ENCODE measurements at places on chromosomes 3 and 15. TPM values are rescaled to one million over a fixed set of nuclear protein-coding genes. Genes with fewer than 3 reads are reported as not detected.

TMEM212 gene
- not detected for total RNA-seq

MKRN3 gene
- total RNA-seq = 0.32 TPM

GRCh38 chr3:167114619-167115018 is 265.5 kb downstream of the ZBBX start:
- no peak for DNase-seq

- no peak for DNase-seq
Measured at GRCh38 chr15:101000271-101000681, 81.1 kb downstream of the LRRK1 start.

DNA sequence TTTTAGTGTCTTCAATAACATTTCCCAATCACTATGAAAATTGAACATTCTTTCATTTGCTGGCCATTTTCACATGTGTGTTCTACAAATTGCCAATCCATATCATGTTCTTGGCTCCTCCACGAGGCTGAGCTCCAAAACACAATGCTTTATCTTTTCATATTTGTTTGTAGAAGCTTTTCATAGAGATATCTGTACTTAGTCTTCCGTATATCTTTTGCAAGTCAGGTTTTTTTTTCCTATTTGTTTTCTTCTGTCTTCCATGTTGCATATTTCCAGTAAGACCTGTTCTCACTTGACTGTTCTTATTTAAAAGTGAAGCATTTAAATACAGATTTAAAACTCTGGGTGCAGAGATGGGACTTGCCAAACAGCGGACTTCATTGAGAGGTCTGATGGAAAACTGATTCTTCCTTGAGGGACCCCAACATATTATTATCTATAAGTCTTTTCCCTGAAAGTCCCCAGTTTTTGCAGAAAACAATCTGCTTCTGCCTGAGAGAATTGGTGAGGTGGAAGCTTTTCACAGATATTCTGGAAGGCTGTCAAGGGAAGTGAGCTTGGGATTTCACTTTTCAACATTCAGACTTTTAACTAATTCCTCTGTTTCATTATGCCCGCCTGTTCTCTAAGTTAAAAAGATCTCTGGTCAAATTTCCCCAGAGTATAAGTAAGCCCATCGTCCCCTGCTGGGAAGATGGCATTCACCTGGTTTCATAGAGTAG is 77.8 kb upstream of the KCNMB2 start:
- DNase-seq = no peak

GRCh38 chr3:171351676-171352075 is 108.5 kb downstream of the TNIK start:
- DNase-seq = no peak

GRCh38 chr3:70247955-70248354 is 64.5 kb downstream of the MDFIC2 start:
- DNase-seq = no peak

- DNase-seq = no peak
Measured at GRCh38 chr3:14959359-14959943, 12.1 kb downstream of the NR2C2 start.

- no peak for DNase-seq
Measured at GRCh38 chr3:87009271-87009670, 18.3 kb upstream of the VGLL3 start.

- DNase-seq = peak; percentile 58
Measured at GRCh38 chr3:125120379-125121122, 64.8 kb upstream of the HEG1 start.

DNA sequence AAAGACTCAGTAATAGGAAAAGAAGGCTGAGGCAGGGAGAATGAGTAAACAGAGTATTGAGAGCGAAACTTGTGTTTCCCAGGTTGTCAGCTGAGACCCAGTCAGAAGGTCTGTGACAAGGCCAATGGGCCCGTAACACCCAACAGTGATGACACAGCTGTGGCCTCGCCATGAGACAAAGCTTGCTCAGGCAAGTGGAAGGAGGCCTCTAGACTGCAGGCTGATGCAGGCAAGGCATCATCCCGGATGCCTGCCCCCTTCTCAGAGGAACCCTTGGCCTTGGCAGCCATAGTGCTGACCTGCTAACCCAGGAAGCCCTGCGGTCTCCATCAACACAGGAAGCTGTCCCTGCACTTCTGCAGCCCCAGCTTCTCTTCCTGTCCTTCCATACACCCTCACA is 15.4 kb downstream of the RAB6B start:
- peak; percentile 36 for DNase-seq

Data from cardiac septum (tissue), 1 donor.